ENCODE measurements at places on chromosomes 11 and 22.

DNA sequence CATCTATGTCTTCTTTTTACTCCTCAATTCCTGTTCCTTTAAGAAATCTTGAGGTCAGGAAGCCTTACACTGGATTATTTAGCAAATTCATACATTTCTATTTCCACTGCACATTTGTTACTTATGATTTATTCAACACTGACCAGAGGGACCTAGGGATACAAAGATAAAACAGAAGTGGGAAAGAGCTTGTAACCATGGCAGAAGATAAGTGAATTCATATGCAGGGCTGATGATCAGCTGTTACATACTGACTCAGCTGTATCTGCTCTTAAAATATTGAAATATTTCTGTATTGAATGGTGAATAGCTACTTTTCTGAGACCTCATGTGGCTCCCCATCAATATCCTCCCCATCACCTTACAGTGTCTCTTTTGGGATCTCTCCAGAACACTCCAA is 25.2 kb downstream of the HORMAD2 start:
- no peak for DNase-seq

DNA sequence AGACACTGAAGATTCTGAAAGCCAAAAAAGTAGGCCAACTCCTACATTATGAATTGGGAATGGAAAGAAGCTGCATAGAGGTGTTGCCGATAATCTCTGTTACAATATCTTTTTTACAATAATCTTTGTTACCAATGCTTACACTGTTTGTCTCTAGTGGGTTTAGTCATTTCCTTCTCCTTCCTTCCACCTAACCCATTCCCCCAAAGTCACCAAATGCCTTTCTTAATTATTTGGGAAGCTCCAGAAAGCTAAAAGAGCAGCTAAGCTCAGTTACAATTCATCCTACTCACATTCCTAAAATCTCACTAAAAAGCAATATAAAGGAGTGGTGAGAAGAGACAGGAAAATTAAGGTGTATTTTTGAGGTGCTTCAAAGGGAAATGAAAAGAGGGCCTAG is 313.7 kb downstream of the SWAP70 start:
- no peak for DNase-seq

GRCh38 chr22:20863366-20863765 is 4.6 kb downstream of the SNAP29 start:
- no peak for DNase-seq

GRCh38 chr11:29306527-29306926 is 710.3 kb downstream of the KCNA4 start:
- DNase-seq: no peak

GRCh38 chr11:64560139-64560771 is 30.8 kb upstream of the SLC22A12 start:
- DNase-seq: no peak

DNA sequence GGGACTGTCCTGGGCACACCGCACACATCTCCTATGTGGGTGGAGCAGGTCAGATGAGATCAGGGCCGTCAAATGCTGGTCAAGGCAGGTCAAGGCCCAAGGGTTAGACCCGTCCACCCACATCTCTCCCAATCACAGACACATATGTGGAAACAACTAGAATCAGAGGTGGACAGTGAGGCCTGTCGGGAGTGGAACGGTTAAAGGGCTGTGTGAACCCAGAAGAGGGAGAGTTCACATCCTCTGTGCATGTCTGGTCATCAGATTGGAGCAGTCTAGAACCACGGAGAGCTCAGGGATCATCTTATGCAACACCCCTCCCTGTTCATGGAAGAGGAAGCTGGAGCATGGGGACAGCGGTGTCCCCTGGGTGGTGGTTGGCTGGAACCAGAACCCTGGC is 5.9 kb downstream of the ARL2 start:
- no peak for DNase-seq

GRCh38 chr11:114563077-114563476 is 3.4 kb upstream of the NXPE1 start:
- DNase-seq: no peak

- DNase-seq: no peak
Measured at GRCh38 chr22:46598737-46599424, 21.3 kb upstream of the GRAMD4 start.
